ENCODE measurements at places on chromosomes 13 and 19.

GRCh38 chr13:29081036-29081435 lies 260.9 kb downstream of the MTUS2 start:
- DNase-seq = no peak

DNA sequence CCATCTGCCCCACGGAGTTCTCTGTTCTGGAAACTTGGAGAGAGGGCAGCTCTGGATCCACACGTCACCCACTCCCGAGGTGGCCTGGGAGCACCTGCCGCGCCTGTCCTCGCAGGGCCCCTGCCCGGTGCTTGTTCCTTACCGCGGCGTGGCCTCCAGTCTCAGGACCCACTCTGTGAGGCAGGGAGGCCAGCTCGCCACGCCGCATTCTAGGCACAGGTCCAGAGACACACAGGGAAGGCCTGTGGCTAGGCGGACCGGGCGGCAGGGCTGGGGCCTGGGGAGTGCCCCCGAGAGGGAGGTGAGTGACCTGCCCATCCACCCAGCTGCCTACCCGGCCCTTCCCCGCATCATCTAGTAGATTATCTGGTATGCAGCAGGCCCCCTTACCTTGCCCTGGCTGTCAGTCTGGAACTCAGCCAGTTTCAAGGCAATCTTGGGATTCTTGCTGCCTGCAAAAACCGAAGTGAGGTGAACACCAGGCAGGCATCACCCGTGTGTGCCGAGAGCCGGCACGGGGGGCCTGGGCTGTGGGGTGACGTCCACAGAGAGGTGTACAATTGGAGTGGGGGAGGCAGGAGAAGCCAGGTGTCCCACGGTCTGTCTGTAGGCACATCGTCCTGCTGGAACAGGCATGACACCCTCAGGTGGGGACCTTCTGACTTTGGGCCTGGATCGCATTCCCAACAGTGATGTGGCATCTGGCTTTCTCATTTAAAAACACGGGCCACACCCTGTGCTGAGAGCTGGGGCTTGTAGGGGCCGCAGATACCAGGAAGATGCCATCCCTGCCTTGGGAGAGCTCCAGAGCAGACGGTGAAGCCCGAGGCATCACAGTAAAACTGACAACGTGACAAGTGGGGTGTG lies 23.6 kb downstream of the DPP9 start:
- DNase-seq = no peak

DNA sequence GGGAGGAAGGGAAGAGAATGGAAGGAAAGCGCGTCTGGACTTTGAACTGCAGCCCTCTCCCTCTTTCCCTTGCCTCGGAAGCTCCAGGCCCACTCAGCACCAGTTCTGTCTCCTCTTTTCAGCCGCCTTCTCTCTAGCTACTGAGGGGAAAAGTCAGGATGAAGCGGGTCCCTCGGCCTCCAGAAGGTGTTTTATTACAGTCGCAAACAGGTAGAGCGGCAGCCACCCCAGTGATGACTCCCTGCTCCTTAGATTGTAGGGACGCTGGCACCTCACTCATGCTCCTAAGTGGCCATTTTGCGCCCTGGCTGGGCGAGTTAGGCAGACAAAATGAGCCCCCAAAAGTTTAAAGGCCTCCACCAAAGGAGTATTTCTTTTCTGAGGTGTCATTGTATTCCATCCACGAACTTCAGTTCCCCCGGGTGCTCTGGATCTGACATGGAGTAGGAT lies 954 bp upstream of the STK24 start:
- DNase-seq = no peak

- no peak for DNase-seq
Measured at GRCh38 chr13:23639674-23640073, 69.5 kb downstream of the TNFRSF19 start.

DNA sequence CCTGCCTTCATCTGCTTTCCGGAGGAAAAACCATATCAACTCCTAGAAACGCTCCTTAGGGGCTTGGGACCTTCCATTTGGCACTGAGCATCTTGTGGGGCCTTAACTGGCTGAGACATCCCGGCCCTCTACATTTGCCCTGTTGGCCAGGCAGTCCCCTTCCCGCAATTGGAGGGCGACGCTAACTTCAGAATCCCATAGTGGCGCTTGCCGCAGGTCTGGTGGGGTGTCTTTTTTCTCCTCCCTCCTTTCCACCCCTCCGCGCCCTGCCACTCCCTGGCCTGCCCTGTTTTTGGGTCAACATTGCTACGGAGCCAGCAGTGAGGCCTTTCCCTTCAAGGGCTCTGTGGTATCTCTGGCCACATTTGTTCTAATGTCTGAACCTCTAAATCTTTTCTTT lies 13.6 kb upstream of the CRTC1 start:
- no peak for DNase-seq

- DNase-seq = peak; percentile 21
Measured at GRCh38 chr13:100106005-100106404, 17.1 kb downstream of the PCCA start.

GRCh38 chr19:13808856-13809255 lies 13.6 kb downstream of the ZSWIM4 start:
- no peak for DNase-seq

DNA sequence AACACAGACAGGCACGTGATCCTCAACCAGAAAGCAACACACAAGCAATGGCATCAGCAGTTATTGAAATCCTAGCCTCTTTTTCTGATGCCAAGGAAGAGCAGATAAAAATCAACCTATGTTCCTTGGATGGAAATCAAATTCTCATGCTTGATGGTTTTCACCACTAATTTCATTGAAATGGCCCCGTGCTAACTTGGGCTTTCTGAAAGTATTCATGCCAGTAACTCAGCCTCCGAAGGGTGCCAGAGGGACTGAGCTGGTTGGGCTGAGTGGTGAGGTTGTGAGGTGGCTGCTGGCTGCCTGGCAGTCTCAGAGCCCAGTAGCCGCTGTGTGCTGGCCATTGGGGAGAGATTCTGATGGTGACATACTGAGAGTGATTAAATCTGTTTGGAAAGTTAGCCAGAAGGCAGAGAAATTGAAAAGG lies 309.3 kb downstream of the DCT start:
- no peak for DNase-seq

DNA sequence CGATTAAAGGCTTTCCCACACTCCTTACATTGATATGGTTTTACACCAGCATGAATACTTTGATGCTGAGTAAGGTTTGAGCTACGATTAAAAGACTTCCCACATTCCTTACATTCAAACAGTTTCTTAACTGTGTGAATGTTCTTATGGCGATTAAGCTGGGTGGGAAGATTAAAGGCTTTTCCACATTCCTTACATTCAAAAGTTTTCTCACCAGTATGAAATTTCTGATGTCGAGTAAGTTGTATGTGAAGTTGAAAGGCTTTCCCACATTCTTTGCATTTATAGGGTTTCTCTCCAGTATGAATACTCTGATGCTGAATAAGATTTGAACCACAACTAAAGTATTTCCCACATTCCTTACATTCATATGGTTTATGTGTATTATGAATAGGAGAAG lies 20.0 kb downstream of the ZNF780B start:
- no peak for DNase-seq

DNA sequence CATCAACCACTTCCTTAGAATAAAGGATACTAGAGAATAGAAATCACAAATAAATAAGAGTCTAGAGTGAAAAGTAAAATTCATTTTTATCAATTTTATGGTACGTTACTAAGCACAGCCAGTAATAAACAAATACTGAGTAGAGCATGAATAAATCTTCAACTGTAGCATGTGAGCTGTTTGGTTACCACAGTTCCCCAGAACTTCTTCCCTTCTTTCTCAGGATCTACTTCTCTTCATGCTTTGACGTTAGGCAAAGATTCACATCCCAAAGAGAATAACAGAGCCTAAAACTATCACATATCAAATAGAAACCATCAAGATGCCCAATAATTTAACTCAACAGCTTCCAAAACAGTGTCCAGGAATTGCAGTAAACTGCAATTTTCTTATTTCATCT lies 7.4 kb downstream of the RUBCNL start:
- no peak for DNase-seq

GRCh38 chr13:89627996-89628395 lies 1719.5 kb upstream of the MIR17HG start:
- DNase-seq = no peak

- DNase-seq = no peak
Measured at GRCh38 chr19:7505288-7505681, 10.6 kb upstream of the ZNF358 start.

- DNase-seq = no peak
Measured at GRCh38 chr13:80296638-80297037, 44.3 kb downstream of the SPRY2 start.

- DNase-seq = no peak
Measured at GRCh38 chr13:21233086-21233485, 56.6 kb downstream of the MRPL57 start.

GRCh38 chr19:6387372-6387771 lies 5.6 kb downstream of the GTF2F1 start:
- no peak for DNase-seq

DNA sequence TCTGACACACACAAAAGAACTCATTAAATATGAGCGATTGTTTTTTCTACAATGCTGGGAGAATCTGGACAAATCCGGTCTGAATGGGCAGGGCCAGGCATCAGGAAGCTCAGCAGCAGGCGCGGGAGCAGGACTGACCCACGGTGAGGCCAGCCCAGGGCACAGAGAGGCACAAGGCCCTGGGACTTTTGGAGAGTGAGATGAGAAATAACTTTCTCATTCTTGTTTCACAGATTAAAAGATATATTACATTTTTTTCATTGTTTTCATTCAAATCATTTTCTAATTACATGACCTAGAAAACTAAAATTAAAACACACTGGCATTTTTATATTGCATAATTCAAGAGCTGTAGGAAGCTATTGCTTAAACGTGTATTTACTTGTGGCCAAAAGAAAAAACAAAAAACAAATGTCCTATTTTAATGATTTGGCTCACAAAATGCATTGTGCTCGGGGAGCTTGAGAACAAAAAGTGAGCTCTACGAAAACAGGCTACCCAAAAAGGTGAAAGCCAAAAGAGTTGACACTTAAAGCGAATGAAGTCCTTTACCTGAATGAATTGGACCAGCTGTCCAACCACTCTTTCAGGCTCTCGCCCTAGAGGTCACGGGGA lies 133.1 kb downstream of the TNFRSF19 start:
- DNase-seq = no peak

GRCh38 chr13:27790523-27790922 lies 1.8 kb upstream of the GSX1 start:
- DNase-seq = no peak

- no peak for DNase-seq
Measured at GRCh38 chr13:31957772-31958171, 73.8 kb upstream of the FRY start.

DNA sequence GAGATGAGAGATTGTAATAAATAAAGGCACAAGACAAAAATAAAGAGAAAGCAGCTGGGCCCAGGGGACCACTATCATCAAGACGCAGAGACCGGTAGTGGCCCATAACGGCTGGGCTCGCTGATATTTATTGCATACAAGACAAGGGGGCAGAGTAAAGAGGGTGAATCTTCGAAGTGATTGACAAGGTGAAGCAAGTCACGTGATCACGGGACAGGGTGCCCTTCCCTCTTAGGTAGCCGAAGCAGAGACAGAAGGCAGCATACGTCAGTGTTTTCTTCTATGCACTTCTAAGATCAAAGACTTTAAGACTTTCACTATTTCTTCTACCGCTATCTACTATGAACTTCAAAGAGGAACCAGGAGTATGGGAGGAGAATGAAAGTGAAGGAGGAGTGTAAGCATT lies 4.6 kb upstream of the PRKCG start:
- no peak for DNase-seq

GRCh38 chr13:98889419-98890085 lies 88.3 kb downstream of the DOCK9 start:
- DNase-seq = no peak

DNA sequence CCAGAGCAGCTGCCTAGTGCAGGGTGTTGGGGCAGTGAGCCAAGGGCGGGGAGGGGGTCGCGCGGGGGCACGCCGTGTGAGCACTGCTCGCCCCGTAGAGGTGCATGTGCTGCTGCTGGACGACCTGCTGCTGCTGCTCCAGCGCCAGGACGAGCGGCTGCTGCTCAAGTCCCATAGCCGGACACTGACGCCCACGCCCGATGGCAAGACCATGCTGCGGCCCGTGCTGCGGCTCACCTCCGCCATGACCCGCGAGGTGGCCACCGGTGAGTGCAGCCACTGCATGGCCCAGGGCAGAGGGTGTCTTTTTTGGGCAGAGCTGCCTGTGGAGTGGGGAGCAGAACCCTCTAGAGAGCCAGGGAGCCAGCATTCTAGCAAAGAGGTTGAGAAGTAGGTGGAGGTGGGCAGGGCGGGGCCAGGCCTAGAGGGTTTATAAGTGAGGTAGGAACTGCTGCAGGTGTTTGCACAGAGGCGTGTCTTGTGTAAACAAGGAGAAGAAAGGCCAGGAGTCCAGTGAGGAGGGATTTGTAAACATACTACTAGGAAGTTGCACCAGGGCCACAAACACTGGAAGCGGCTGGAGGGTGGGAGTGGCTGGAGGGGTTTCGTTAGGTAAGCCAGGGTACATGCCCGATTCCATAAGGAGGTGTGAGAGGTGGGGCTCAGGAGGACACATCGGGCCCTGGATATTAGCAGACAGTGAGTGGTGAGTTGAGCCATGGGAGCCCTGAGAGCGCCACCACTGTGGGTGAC lies 21.3 kb downstream of the ARHGEF1 start:
- DNase-seq = no peak

- DNase-seq = no peak
Measured at GRCh38 chr19:18672606-18673337, 10.7 kb upstream of the CRTC1 start.

DNA sequence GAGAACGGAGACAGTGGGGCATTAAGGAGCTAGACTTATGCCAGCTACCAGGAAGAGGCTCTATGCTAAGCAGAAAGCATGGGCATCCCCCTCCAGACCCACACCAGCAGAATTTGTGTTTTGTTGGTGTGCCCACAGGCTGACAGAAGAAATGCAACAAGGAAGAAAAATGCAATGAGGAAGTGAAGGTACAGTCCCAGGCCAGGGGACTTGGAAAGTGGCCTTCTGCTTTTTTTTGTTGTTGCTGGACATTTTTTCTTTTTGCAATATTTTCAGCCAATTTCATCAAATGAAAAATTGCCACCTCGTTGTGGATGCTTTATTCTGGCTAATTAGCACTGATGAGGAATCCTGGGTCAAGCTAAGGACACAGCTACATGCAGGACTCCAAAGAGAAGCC lies 167.7 kb downstream of the TSHZ3 start:
- DNase-seq = no peak

GRCh38 chr13:33186861-33187291 lies 98.7 kb downstream of the STARD13 start:
- no peak for DNase-seq

GRCh38 chr13:21670883-21671619 lies at the start of gene FGF9:
Gene FGF9 (plus strand): TSS chr13:21671073. CDS start chr13:21671913, 840 bp downstream.
- DNase-seq = peak; percentile 14

GRCh38 chr19:52742516-52742915 lies 7.7 kb upstream of the ZNF611 start:
- DNase-seq = no peak

GRCh38 chr19:41411968-41412265 lies 14.3 kb downstream of the BCKDHA start:
- DNase-seq = no peak

- DNase-seq = no peak
Measured at GRCh38 chr19:2574478-2574931, 98.6 kb downstream of the GADD45B start.

- DNase-seq = no peak
Measured at GRCh38 chr13:91540158-91540736, 141.8 kb downstream of the GPC5 start.

All from AG09309 (cell line).